Stimulated activated CD4-positive, alpha-beta T cell treated with anti-CD3 and anti-CD28 coated beads, Interleukin-1b, Interleukin-23, amount 100 ng/mL, for 4 hours (primary cell): ENCODE measurements at places on chromosomes 1 and 21.
A peak's percentile ranks its signal among the peaks of the same experiment; 100 is the strongest.

- no peak for DNase-seq
Measured at GRCh38 chr1:84632673-84633434, 57.4 kb downstream of the SSX2IP start.

GRCh38 chr1:60831780-60832179 is 250.6 kb upstream of the NFIA start:
- DNase-seq, result no peak

DNA sequence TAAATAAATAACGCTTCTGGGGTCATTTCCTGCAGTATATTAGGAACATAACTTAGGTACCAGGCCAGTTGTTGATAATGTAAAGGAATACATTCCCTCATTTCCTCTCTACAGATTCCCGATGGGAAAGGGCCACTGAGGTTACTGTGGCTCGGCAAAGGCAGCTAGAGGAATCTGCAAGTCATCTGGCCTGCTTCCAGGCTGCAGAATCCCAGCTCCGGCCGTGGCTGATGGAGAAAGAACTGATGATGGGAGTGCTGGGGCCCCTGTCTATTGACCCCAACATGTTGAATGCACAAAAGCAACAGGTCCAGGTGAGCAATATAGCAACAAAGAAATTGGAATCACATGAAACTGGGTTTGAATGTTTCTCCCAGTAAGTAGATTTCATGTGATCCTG is 109.6 kb upstream of the BMP8A start:
- no peak for DNase-seq

DNA sequence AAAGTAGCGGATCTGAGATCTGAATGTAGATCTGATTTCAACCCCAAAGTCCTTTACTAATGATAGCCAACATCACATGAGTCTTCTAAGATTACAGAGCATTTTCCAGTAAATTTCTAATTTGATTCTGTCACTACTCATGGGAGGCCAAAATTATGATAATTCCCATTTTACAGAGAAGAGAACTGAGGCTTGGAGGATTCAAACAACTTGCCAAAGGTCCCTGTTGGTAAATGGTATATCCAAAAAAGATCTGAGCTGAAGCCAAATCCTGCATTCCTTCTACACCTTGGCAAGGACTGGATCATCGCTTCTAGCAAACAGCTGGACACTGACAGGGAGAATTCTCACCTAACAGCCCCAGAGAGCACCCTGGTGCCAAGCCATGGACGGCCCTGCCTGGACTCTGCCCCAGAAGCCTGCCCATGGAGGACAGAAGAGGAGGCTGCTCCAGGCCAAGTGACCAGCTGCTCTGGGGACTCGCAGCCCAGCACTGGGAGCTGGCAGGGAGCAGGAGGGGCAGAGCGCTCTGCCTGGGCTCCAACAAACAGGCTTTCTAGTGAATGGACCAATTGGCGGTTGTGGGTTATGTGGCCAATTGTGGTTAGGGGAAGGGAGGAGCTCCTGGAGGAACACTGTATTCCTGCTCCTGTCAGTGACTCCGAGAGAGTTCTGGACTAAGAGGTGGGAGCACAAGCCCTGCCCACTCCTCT is 6.4 kb upstream of the CSF1 start:
- DNase-seq, result no peak

- DNase-seq, result no peak
Measured at GRCh38 chr1:228392111-228392936, 14.3 kb downstream of the TRIM11 start.

DNA sequence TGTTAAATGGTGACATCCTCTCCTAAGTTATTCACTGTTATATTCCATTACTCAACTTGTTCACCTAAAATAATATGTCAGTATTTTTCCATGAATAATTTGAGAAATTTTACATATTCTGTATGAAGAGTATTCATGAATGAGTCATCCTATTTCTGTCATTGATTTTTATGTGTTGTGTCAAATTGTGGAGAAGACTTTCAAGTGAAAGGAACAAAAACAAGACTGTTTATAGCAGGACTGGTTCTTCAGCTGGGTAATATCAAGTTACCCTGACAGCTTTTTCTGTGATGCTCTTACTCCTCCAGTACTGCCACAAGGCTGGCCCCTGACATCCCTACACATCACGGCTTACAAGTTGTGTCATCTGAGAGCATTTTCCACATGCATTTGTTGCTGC is 847.7 kb downstream of the NCAM2 start:
- no peak for DNase-seq

GRCh38 chr1:204660509-204660908 is 25.0 kb downstream of the LRRN2 start:
- no peak for DNase-seq

- DNase-seq, result no peak
Measured at GRCh38 chr1:36554323-36554628, 71.6 kb upstream of the CSF3R start.

GRCh38 chr1:94851571-94851970 is 31.4 kb downstream of the SLC44A3 start:
- DNase-seq, result no peak

DNA sequence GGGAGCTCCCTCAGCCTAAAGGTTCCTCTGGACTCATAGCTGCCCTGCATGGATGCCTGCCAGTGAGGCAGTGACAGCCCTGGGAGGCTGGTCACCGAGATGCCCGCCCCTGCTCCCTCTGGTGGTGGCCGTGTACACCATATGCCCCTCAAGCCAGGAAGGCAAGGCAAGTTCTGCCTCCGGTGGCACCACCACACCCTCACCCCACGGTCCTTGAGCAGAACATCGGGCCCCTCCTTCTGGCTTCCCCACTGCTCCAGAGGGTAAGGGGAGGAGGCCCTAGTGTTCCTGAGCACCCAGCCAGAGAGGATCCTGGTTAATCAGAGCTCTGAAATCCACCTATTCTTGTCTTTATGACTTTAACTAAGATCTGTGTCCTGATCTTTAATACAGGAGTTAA is 1.5 kb upstream of the S100A14 start:
- DNase-seq, result peak; percentile 63

GRCh38 chr1:229694053-229694693 is 68.1 kb downstream of the URB2 start:
- no peak for DNase-seq

DNA sequence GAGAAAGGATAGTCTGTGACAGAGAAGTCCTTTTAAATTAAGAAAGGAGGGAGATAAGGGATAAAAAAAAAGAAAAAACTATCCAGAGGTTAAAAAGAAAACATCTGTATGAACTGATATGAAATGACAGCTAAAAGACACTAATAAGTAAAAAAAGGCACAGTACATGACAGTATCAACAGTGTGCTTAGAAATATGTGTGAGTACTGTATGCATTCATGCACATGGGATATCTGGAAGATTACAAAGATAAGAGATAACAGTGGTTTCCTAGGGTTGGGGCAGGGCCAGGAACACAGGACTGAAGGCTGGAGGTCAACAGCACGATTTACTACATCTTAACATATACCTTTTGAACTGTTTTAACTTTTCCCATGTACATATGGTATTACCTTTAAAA is 13.3 kb downstream of the PTP4A2 start:
- no peak for DNase-seq

DNA sequence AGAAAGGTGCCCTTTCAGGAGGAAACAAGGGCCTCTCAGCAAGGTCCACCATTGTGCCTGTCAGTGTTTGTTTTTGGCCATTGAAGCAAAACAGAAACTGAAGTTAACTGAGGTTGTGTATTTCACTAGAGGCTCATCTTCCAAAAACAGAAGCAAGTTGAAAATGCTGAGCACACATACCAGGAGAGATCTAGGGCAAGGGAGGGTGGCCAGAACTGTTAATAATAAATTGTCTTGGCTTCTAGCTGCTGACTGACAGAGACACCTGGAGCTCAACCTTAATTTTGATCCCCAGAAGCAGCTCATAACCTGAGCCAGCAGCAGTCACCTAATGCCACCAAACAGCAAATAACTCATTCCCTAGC is 5.2 kb downstream of the AGMAT start:
- no peak for DNase-seq

DNA sequence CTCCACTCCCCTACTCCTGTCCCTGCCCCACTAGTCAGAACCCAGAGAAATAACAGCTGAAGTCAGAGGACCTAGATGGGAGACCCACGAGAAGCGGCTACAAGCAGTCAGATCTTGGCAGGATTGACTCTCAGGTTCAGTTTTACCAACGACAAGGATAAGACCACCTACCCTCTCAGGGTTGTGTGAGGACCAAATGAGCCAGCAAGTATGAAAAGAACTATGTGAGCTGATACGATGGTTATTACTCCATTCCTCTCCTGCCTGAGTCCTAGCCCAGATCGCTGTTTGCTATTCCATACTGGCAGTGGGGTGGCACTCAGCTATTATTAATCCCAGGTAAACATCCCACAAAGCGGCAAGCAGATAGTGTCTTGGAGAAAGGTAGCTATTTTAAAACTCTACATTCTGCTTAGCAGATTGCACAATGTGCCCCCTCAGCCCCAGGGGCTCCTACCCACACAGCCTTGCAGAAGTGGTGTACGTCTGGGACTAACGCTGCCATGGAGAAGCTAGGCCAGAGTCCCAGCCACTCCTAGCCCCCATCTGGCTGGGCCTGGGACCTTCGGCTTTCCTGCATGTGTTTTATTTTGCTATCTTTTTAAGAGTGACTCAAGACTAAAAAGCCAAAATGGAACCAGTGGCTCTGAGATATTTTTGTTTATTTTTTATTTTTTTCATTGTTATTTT is 58.9 kb downstream of the CD46 start:
- DNase-seq, result no peak

DNA sequence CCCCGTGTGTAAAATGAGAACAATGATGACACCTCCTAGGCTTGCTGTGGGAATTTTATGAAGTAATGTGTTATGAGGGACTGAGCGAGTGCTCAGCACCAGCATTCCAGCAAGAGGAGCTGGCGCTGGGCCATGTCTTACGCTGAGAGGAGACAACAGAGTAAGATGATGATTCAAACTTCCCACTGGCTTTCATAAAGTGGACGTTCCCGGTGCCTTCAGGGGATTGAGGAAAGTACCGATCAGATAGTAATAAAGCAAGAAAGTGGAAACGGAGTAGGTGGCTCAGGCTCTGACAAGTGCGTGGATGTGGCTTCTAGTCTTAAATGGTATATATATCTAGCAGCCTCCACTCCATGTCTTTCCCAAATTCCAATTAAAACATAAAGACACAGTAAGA is 23.8 kb downstream of the EPHA10 start:
- no peak for DNase-seq

- no peak for DNase-seq
Measured at GRCh38 chr1:213260311-213261075, 209.5 kb downstream of the RPS6KC1 start.

DNA sequence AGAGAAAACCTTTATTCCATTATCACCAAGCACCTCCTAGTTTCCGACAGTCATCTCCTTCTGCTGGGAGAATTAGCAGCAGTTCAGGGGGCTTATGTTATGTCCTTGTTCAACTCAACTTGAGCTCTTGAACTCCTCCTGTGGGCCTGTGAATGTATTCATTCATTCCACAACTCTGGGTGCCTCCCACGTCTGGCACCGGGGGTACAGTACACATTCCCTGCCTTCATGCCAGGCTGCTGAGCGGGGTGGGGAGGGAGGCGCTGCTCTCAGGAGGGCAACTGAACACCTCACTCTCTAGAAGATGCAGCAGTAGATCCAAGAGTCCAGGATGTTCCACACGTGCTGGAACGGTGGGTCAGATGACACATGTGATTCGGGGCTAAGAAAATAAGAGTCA is 4.3 kb upstream of the MX2 start:
- DNase-seq, result no peak

DNA sequence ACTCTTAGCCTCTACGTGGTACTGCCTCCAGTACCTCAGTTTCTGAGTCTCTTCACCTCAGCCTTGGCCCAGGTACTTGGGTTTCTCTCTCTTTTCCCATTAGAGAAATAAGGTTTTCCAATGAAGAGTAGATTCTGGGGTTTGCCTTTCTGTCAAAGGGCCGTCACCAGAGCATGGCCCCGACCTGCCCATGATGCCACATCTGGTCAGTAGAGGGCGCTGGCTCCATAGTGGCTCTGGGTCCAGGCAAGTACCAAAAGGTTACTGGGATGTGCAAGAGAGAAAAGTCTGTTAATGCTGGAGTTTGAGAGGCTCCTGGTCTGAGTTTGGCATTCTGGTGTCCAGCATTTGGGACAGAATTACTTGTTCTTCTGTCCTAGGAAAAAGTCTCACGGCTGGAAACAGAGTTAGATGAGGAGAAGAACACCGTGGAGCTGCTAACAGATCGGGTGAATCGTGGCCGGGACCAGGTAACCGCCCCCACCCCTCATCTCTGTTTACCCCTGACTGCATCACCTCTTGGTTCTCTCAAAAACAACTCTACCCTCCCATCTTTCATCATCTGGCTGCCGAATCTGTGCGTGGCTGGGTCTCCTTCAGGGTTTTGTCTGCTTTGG is 5.3 kb upstream of the TUFT1 start:
- peak; percentile 70 for DNase-seq

DNA sequence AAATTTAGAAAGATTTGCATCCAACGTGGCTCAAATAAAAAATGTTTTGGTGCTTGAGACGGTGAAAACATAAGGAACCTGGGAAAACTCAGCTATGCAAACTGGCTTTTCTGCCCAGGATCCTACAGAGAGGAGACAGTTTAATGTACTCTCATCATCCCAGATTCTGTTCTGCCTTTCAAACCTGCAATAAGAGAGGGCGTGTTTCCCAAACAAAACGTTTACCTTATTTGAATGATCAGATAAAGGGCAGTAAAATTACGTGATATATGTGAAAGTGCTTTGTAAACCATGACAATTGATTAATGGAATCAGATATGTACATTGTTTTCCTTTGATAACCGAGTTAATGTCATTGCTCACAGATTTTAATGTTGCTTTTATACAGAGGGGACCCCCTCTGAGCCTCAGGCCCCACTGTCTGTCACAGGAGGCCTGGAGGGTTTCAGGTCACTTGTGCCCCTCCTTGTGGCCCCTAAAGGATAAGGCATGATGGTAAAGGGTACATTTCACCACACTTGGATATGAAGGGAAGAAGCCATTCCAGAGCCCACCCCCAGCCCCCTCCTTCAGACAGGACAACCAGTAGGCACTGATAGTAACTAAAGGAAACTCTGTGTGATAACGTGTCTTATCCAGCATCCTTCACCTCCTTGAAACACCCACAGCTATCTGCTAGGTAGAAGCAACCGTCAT is 157.6 kb downstream of the EDEM3 start:
- no peak for DNase-seq

DNA sequence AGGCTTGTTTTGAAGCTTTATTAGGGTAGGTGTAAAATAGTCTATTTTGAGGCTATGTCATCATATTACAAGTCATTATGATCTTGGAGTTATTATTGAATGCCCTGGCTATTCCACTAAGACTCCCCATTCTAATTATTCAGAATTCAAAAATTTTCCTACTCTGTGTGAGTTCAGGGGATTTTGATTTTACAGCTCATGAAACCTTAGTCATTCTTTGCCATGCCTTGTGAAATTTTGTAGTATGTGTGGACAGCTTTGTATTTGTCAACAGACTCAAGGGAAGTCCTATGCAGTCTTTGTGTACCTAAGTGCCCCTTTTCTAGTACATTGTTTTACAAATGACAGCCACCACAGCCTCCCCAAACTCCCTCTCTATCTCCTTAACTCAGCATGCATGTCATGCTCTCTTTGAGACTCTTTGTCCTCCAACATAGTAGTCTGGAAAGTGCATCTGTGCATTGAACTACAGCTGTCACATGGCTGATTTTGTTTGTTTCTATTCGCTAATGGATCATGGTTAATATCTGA is 28.0 kb downstream of the CD1D start:
- DNase-seq, result no peak

GRCh38 chr1:31571340-31572295 is 4.7 kb upstream of the TINAGL1 start:
- no peak for DNase-seq

GRCh38 chr1:243596431-243597062 is 253.5 kb downstream of the AKT3 start:
- peak; percentile 7 for DNase-seq

GRCh38 chr1:228275430-228276173 is 67.8 kb downstream of the OBSCN start:
- peak; percentile 93 for DNase-seq

GRCh38 chr1:248136811-248137210 is 8.1 kb upstream of the OR2M5 start:
- no peak for DNase-seq
